Calu3 (cell line): ENCODE measurements at places on chromosomes 4 and X.

GRCh38 chr4:1208266-1208961 is 36.0 kb upstream of the SPON2 start:
- DNase-seq: no peak

- DNase-seq: no peak
Measured at GRCh38 chrX:98459669-98460068, 1576.0 kb downstream of the RPA4 start.

- no peak for DNase-seq
Measured at GRCh38 chrX:136496186-136496763, 1.1 kb upstream of the HTATSF1 start.

DNA sequence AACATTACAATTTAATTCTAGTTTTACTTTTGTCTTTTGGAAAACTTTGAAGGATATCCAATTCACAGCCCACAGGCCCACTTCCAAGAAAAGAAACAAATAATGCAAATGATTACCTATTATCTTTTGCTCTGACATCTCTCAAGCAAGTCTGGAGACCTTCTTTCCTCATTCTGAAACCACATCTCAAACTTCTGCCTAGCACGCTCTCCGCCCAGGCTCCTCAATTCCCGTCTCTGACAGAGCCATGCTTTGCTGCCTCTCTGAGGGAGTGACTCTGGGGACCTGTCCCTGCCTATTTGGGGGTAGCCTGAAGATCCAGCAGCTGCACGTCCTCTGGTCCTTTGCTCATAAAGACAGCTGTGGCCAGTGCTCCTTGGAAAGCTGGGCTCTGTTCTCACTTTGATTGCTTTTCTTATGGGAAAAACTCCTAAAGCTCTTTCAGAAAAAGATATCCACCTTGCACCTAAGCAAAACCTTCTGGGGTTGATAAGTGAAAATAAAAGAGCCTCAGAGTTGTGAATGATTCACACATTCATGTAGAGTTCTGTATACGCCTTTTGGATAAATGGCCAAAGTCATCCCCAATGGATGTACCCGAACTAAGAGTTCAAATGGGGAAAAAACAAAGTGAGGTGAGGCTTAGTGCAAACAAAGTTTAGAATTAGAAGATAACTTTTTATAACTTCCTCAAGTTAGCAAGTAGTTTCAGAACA is 72.4 kb upstream of the TNIP3 start:
- DNase-seq: no peak

GRCh38 chr4:16544251-16544721 is 318.0 kb upstream of the TAPT1 start:
- no peak for DNase-seq

DNA sequence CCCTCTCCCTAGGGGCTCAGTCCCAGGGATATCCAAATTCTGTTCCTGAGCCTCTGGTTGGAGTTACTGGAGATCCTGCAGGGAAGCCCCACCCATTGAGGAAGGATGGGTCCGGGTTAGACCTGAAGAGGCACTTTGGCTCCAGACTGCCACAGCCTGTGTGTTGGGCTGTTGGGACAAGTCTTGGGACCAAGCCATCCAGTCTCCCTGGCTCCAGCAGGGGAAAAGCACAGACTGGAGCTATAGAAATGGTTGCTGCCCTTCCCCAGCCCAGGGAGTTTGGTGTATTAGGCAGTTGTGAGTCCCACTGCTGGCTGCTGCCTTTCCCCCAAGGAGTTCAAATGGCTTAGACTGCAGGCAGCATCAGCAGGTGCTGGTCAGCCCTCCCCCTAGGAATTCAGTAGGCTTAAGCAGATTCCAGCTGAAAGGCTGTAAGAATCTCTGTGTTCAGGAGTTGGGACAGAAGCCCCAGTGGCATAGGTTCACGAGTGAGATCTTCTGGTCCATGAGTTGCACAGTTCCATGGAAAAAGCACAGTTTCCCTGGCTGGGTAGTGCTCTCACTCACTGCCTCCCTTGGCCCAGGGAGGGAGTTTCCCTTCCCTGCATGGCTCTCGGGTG is 344.0 kb upstream of the EPHA5 start:
- no peak for DNase-seq

DNA sequence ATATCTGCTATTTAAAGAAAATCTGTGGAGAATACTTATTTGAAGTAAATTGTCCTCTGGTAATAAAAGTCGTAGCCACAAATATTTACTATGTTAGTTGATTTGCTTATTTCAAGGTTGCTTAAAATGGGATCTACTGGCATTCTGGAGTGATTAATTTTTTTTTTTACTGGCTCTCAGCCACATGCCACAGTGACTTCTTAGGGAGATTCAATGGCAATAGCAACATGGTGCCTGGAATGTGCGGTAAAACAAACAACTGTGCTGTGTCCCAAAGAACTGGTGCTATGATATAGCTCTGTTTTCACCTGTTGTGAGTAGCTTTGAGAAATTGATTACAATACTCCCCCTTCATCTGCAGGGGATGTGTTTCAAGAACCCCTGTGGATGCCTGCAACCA is 324.3 kb downstream of the GPAT3 start:
- DNase-seq: no peak

- DNase-seq: peak; percentile 52
Measured at GRCh38 chr4:37383579-37384229, 139.2 kb downstream of the NWD2 start.

GRCh38 chrX:3748052-3748559 is 34.7 kb upstream of the PRKX start:
- DNase-seq: no peak

- no peak for DNase-seq
Measured at GRCh38 chrX:55758033-55758432, 40.5 kb downstream of the RRAGB start.

DNA sequence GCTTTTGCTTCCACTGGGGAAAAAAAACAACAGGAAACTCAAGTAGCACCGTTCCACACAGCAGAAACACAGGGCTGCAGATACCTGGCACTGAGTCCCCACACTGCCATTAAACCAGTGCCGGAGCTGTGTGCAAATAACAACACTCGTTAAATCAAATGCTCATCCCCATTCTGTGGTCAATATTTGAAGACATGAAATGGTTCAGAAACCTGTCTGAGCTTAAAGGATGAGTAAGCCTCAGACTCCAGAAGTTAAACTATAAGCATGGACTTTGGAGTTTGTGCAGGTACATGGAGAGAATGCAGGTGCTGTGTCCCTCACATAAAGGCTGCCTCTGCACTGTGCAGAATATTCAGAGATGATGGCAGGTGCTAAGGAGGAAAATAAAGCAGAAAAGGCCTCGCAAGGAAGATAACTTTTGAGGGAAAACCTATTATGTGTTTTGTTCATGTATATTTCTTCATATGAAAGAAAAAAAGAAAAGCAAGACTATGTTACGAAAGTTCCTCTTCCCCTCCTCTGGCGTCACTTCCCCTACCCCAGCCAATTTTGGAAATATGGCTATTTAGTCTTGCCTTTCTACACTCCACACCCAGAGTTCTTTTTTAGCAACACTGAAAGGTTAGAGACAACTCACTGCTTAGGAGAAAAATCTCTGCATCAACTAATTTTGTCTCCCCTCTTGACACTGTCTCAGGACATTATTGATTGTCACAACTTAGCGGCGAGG is 4.6 kb downstream of the MPP1 start:
- DNase-seq: no peak

DNA sequence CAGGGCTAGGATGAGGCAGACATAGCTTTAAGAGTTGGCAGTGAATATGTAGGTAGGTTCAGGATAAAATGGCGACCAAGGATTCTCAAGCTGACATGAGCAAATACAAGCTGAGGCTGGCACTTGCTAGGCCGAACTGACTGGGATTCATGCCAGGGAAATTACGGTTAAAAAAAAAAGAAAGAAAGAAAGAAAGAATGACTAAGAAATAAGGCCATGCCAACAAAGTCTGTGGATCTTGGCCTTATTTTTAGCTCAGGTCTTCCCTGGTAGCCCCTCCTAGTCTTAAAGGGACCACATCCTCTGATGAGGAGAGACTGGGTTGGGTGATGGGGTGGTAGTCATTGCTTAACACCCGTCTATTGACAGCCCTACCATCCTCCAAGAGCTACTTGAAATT is 64.4 kb upstream of the KLHL13 start:
- DNase-seq: no peak

GRCh38 chrX:1534301-1535168 is 2.5 kb downstream of the P2RY8 start:
- no peak for DNase-seq

DNA sequence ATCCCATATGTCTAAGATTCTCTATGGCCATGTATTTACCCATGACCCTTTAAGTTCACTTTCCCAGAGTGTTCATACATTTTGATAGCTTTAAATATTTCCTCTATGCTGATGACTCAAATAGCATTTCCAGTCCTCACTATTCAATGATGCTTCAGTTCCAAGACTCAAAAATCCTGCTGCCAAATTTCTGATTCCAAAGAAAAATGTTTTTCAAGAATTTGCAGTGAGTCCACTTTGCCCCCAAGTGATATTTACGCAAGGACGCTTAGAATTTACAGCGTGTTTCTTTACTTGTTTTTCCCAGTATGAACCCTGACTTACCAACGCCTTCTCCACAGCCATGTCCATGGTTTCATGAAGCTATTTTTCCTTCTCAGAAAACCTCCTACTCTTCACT is 127.9 kb upstream of the PCDH18 start:
- no peak for DNase-seq

DNA sequence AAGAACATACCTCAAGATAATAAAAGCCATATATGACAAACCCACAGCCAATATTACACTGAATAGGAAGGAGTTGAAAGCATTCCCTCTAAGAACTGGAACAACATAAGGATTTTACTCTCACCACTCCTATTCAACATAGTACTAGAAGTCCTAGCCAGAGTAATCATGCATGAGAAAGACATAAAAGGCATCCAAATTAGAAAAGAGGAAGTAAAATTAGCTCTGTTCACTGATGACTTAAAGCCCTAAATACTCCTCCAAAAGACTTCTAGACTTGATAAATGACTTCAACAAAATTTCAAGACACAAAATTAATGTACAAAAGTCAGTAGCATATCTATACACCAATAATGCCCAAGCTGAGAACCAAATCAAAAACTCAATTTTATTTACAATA is 235.7 kb downstream of the NKX6-1 start:
- no peak for DNase-seq

- no peak for DNase-seq
Measured at GRCh38 chr4:38855466-38855865, 1.2 kb downstream of the TLR6 start.

DNA sequence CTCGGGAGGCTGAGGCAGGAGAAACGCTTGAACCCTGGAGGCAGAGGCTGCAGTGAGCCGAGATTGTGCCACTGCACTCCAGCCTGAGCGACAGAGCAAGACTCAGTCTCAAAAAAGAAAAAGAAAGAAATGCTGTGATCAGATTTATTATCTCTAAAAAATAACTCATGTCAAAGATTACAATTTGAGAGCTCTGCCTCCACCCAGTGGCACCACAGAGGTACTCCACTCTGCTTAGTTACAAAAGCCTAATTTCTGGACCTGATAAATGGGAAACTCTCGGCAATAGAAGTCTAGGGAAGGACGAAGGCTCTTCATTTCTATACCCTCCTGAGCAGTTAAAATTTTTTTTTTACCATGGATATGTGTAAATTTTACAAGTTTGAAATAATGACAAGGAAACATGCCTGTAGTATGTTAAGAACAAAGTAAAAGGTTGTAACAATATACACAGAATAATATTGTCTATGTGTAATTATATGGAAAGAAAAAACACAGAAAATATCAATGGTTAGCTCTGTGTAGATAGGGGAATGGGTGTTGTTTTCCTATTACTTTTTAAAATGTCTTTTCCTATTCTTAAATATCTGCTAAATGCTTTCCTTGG is 149.8 kb downstream of the STIM2 start:
- peak; percentile 59 for DNase-seq

DNA sequence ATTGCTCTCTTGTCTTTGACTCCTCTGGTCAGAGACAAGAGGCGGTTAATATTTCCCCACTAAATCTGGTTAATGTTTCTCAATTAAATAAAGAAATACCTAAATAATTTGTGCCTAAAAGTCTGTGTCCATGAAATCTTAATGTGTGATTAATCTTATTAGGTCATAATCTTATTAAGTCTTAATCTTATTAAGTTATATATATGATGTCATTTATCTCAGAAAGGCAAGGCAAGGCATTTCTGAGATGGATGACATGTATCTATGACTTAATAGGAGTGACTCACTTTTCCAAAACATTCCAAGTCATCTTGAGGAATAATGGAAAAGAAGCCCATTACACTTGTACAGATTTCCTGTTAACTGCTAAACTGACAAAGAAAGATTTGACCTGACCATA is 74.7 kb downstream of the TRAM1L1 start:
- no peak for DNase-seq

GRCh38 chr4:174429701-174430410 is 92.4 kb downstream of the HPGD start:
- no peak for DNase-seq

- DNase-seq: no peak
Measured at GRCh38 chr4:144181391-144181790, 40.9 kb upstream of the GYPA start.

GRCh38 chrX:152926279-152926678 is 28.4 kb downstream of the ZNF185 start:
- peak; percentile 79 for DNase-seq

GRCh38 chr4:15870079-15870478 is 68.5 kb downstream of the FGFBP1 start:
- DNase-seq: no peak

- DNase-seq: no peak
Measured at GRCh38 chrX:124771292-124771691, 424.9 kb downstream of the SH2D1A start.

- DNase-seq: peak; percentile 1
Measured at GRCh38 chrX:38052096-38052495, 45.7 kb downstream of the SYTL5 start.

GRCh38 chr4:34718576-34719245 is 1525.6 kb downstream of the ARAP2 start:
- DNase-seq: no peak

GRCh38 chr4:123235431-123235830 is 161.2 kb upstream of the SPRY1 start:
- DNase-seq: no peak

DNA sequence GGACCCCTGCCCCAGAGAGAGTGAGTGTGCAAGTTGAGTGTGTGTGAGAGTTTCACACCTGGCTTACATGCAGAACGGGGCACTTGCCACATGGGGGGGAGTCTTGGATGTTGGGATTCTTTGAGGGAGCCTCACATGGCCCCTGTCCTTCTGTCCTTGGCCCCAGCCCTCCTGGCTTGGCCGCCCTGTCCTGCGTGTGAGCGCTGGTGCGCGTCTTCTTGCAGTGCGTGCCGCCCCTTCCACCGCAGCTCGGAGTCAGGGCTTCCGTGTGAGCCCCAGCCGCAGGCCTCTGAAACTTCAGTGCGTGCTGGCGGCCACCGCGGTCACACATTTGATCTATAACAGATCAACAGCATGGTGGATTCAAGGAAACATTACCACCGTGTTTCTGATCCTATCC is 30.1 kb upstream of the HGFAC start:
- no peak for DNase-seq

GRCh38 chr4:185112104-185112503 is 31.0 kb upstream of the SLC25A4 start:
- DNase-seq: peak; percentile 69
